ENCODE measurements at places on chromosomes 7 and 10.

GRCh38 chr10:92692080-92692671, 2.4 kb downstream of the HHEX start:
- DNase-seq = no peak

DNA sequence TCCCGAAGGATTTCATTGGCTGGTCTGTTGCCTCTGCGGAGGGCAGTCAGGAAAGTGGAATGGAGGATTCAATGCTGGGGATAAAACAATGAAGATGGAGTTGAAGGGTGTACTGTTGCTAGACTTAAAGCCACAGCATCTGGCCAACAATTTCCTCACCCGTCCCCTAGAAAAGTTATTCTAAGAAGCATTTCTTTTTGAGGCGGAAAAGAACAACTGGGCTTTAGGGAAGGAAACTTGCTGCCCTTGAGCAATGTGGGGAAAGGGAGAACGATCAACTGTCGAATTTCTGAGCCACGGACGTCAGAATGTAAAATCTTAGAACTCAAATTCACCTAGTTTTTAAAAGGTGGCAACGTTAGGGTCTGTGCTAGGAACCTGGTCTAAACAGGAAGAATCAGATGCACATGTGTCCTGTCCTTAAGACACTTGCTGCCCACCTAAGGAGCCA, 664 bp downstream of the FMC1 start:
- no peak for DNase-seq

- DNase-seq = no peak
These were observed 19.4 kb downstream of the MKLN1 start for GRCh38 chr7:131346885-131347592.

DNA sequence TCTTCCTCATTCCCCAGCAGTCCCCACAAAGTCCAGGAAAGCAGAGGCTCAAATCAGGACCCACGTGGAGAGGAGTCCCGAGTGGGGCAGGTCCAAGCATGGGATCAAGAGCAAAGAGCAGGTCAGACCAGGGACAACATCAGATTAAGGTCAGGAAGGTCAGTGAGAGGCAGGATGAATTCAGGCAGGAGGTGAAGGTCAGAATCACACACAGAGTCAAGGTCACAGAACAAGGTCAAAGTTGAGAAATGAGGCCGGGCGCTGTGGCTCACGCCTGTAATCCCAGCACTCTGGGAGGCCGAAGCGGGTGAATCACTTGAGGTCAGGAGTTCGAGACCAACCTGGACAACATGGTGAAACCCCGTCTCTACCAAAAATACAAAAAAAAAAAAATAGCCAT, 2.3 kb downstream of the MYL10 start:
- no peak for DNase-seq

DNA sequence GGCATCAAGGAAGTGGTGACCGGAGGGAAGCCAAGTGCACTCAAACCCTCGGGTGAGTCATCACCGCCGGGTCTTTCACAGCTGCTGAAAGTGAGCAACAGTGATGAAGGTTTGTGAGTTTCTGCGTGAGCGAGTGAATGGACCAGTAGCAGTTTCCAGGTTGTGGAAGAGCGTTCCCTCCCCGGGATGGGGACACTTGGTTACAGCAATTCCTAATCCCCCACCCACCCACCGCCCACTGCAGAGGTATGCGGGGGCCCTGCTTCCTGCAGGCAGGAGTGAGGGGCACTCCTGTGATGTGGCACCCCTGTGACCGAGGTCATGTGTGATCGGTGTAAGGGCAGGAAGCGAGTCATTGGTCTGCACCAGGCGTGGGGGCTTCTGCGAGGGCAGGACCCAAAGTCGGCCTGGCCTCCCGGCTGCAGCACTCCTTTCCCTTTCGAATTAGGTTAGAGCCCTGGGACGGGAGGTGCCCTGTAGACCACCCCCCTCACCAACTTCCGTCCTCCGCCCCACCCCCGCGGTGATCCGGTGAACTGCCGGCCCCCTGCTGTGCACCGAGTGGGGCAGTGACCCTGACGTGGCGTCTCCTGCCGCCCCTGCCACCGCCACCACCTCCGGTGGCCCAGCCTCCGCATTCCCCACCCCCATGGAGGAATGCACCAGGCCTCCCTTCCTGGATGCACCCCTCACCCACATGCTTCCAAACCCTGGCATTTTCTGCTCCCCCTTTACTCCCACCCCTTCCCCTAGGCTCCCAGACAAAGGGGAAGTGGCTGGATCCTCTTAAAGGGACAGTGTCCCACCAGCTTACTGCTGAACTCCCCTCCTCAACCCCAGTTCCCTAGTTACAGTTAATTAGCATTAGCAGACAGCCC, 10.9 kb downstream of the LIMK1 start:
- DNase-seq = peak; percentile 18

- DNase-seq = no peak
These were observed 551.2 kb upstream of the ANKRD30A start for GRCh38 chr10:36574207-36574606.

DNA sequence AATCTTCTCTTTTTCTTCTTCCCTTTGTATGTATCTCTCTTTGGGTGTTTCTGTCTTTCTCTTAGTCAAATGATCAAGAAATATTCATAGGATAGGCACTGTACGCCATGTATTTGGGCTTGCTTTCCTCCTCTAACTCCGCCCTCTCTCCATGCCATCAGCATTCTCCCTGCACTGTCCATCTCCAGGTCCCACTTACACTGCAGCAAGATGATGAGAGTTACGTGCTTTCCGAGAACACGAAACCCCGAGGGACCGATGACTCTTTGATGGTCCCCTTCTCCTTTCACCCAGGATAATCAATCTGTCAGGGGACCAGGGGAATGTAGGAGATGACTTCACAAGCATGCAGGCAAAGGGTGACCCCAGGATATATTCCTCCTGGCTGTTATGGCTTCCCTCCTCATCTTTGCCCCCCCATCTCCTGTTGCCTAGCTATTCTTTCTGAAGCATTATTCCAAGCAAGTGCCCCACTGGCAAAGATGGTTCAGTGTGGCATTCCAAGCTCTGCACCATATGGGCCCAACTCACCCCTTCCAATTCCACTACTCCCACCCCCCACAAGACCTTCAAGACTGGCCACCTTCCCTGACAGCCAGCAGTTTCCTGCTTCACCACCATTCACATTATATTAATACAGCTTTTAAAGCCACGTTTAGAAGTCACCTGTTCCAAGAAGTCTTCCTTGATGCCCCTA, 40.0 kb downstream of the HIF1AN start:
- no peak for DNase-seq

DNA sequence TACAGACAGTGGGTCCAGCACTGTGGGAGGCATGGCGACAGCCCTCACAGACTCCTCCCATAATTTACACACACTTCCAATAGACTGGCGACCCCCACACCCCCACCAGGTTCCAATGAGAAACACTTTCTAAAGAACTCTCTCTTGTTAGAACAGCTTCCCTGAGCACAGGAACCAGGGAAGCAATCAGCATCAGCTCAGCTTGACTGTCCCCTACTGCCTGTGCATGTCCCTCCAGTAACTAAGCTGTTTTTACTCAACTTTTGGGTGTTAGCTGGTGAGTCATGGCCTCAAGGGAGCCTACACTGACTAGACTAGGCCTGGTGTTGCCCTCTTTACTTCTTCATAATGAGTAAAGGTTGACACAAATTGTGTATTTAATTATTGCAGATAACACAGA, 32.6 kb upstream of the HERPUD2 start:
- no peak for DNase-seq

- DNase-seq = no peak
These were observed 160.8 kb downstream of the XPNPEP1 start for GRCh38 chr10:109762555-109762954.

DNA sequence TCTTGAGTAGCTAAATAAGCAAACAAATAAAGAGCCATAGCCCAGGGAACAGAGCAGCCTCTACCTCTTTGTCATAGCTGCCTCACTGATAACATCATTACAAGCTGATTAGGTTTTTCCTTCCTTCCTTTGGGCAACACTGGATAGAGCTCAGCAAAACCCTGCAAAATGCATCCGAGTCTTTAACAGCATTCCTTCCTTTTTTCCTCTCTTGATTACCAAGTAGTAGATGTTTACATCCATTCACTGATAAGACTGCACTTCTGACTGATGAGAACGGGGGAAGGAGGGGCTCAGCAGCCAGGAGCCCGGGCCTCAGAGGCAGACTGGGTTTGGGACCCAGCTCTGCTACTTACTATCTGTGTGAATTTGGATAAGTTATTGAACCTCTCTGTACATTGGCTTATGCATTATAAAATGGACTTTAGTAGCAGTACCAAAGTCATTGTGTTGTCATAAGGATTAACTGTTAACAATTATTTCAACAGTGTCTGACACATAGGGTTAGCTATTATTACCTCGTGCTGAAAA, 214.2 kb downstream of the ANK3 start:
- peak; percentile 22 for DNase-seq

- no peak for DNase-seq
These were observed 52.7 kb downstream of the GCC1 start for GRCh38 chr7:127532736-127533135.

GRCh38 chr7:151631953-151632749, 112.5 kb upstream of the RHEB start:
- peak; percentile 84 for DNase-seq

DNA sequence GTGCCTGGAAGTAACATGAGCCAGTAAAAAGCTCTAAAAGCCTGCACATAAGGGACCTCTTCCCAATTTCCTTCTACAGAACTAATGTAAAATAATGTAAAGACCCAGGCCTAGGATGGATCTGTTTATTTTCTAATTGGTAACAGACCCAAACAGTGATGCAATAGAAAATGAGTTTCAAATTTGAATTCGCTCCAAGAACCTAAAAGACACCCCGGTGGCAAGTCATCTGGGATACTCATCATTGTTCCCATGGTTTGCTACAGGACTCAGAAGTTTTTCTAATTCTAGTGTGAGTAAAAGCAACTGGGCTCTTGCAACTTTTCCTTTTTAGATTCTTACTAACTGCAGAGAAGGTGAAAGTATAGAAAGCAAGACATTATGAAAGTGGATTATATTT, 271.3 kb upstream of the CACNA2D1 start:
- DNase-seq = no peak

GRCh38 chr7:151322906-151323305, 18.7 kb upstream of the NUB1 start:
- DNase-seq = no peak

GRCh38 chr7:112495156-112495788, 14.5 kb downstream of the LSMEM1 start:
- DNase-seq = no peak

GRCh38 chr10:360653-361052, 225.4 kb downstream of the ZMYND11 start:
- no peak for DNase-seq

DNA sequence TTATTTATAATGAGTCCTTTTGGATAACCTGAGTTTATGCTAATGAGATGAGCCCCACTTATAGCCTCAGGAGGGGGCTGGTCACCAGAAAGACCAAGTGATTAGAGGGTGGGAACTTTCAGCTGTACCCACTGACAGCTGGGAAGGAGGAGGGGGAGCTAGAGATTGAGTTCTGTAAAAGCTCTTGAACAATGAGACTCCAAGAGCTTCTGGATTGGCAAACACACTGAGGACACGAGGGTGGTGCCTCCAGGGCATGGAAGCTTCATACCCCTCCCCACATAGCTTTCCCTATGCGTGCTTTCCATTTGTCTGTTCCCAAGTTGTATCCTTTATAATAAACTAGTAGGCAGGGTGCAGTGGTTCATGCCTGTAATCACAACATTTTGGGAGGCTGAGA, 20.3 kb downstream of the MRPS24 start:
- no peak for DNase-seq

GRCh38 chr7:95881597-95881996, 109.2 kb downstream of the DYNC1I1 start:
- no peak for DNase-seq

DNA sequence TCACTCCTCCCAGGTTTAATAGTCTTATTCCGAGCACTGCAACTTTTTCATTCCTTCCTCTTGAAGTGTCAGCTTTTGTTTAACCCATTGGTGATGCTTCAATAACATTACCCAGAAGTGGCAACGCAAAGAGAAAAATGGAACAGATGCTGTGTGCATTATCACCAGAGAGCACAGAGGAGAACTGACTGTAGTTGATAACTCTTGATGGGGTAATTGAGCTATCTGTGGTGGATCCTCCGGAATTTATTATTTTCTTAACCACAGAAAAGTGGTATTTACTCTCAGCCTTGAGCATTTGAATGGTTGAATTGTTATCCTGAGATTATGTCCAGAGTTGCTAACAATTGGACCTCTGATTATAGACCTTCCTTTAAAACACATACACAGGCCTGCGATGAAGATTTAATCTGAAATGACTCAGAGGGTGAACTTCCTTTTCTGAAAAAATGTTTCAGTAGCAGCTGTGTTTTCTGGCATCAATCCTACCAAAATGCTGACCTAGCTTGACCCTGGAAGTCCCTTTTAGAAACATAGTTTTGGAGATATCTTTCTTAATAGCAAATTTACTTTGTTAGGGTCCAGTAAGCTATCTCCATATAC, 1584.4 kb upstream of the LRRTM3 start:
- no peak for DNase-seq

All from endothelial cell (in vitro differentiated cells).